ENCODE measurements at places on chromosomes 1 and 21.

GRCh38 chr21:34690041-34690792 is 21.4 kb downstream of the CLIC6 start:
- DNase-seq, result no peak

DNA sequence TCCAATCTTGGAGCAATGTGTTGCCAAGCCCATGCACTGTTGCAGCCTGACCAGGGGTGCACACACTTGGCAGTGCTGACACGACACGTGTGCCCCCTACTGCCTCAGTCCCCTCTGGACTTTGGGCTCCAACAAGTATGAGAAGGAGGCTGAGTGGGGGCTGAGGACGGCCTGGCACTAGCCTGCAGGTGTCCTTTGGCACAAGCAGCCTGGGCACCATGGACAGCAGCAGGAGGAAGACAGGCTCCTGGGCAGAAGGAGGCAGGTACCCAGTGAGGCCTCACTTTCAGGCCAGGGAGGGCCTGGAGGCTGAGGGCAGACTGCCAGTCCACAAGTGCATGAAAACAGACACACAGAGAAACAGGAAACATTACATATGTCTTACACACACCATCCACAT is 1702.9 kb upstream of the B3GALT2 start:
- no peak for DNase-seq

- no peak for DNase-seq
Measured at GRCh38 chr1:53982034-53982762, 35.8 kb downstream of the LDLRAD1 start.

DNA sequence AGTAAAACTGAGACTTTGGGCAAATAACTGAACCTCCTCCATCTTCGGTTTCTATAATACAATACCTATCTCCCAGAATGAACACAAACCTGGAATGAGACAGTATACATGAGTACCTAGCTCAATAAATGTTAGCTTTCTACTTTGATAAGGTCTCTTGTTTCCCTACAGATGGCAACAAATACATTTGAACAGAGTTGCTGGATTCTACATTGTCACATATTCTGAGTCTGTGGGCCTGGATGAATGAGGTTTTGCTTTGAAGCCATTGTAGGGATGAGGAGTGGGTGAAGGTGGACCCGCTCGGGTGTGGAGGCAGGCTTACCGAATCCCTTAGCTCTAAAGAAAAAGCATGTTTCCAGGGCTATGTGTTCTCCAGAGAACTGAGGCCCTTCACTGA is 13.9 kb upstream of the FYB2 start:
- DNase-seq, result no peak

- DNase-seq, result no peak
Measured at GRCh38 chr1:32954168-32954567, 10.4 kb downstream of the RNF19B start.

DNA sequence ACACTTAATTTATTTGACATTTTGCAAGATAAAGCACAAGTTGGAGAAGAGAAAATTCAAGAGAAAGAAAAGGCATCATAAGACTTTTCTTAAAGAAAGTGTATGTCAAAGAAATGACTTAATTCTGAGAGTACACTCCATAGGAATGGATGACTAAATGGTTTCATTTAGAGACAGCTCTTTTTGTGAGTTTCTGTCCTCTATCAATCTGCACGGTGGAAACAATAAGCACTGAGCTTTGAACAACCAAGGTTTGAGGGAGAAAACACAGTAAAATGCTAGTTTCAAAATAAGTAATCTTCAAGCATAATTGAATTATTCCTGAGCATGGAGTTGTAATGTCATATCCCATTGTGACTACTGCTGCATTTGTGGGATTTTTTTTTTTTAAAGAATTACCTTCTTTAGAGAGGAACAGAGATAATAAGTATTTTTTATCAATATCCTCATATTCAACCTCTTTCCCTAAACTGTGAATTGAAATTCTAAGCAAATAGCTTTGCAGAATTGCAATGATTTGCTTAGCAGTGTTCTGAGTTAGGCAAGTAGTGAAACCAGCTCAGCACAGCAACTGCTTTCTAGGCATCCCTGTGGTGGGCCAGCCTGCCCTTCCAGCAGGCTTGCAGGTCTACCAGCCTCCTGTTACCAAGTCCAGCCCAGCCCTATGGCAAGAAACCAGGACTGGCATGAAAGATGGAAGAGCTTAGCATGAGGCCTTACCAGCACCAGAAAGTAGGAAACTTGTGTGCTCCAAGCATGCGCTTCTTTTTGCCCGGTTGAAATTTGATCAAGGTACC is 38.2 kb downstream of the KCNJ6 start:
- no peak for DNase-seq

- DNase-seq, result no peak
Measured at GRCh38 chr21:34946916-34947534, 102.1 kb downstream of the RUNX1 start.

GRCh38 chr1:231036416-231036815 is 3.6 kb downstream of the FAM89A start:
- DNase-seq, result no peak

DNA sequence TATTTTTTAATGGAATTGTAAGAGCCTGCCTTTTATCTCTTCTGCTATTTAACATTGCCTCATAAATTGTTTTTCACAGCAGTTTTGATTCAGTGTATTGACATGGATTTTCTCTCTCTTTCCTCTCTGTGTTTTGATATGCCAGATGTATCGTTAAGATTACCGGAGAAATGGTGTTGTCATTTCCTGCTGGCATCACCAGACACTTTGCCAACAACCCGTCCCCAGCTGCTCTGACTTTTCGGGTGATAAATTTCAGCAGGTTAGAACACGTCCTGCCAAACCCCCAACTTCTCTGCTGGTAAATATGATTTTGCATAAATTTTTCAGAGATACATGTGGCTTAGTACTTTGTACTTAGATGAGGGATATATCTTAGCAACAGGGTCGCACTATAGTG is 23.1 kb upstream of the DYNLT5 start:
- DNase-seq, result no peak

DNA sequence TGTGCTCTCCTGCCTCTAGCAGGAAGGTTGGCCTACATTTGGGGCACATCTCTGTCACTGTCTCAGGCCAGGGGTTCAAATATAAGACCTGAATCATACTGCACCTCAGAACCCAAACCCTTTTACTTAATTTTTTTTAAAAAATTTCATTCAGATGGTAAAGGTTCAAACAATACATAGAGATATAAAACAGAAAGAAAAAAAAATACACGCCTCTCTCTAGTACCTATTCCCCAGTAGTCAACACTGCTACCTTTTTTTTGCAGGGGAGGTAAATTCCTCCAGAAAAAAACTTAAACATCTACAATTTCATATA is 32.9 kb downstream of the MAPKAPK2 start:
- DNase-seq, result no peak

GRCh38 chr1:200530623-200531261 is 89.8 kb downstream of the KIF14 start:
- no peak for DNase-seq

GRCh38 chr1:68173283-68173935 is 58.9 kb downstream of the WLS start:
- DNase-seq, result no peak
